ENCODE measurements at places on chromosomes 4 and X.

DNA sequence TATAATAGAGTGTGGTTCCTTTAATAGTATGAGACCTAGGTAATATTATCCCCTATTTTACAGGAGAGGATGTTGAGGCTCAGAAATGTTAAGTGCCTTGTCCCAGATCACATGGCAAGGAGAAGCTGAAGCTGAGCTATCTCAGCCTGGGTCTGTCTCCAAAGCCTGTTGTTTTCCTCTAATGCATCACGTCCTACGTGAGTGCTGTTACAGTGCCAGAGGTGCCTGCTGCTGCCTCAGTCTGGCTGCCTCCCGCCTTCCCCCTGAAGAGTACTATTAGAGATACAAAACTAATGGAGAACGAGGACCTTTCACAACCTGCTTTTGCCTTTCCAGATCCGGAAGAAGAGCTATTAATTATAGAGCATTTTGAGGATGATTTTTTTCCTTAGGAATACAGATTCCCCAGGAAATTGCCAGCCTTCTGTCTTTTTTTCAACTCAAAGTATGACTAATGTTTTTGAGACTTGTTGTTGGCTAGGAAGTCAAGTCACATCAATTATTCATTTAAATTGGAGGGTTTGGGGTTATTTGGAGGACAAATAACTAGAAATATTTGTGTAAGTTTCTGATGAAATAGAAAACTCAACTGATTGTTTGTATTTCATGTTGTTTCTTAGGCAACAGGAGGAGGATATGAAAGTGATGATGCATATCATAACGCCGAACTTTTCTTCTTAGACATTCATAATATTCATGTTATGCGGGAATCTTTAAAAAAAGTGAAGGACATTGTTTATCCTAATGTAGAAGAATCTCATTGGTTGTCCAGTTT is 43.9 kb upstream of the MTMR1 start:
- DNase-seq = no peak

- no peak for DNase-seq
Observed at GRCh38 chr4:8404791-8405515, 35.6 kb downstream of the ACOX3 start.

DNA sequence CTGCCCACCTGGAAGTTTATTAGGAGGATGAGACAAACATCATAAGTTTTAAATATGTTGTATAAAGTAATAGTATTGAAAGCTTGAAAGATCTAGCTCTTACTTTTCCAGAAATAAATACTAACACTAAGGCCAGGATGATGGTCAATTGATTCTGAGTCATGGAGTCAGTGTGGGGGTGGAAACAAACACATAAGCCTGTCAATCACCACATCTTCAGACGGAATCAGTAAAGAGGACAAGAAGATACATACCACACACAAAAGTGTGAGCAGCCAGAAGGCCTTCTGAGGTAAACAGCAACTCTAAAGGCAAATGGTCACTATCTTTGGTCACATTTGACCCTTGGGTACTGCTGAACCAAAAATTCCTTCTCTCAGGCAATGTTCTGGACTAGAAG is 365.0 kb upstream of the RASGEF1B start:
- DNase-seq = no peak

GRCh38 chr4:52052475-52052780 is 1.3 kb downstream of the SPATA18 start:
- DNase-seq = no peak

- DNase-seq = no peak
Observed at GRCh38 chr4:184479516-184479950, 5.2 kb upstream of the IRF2 start.

DNA sequence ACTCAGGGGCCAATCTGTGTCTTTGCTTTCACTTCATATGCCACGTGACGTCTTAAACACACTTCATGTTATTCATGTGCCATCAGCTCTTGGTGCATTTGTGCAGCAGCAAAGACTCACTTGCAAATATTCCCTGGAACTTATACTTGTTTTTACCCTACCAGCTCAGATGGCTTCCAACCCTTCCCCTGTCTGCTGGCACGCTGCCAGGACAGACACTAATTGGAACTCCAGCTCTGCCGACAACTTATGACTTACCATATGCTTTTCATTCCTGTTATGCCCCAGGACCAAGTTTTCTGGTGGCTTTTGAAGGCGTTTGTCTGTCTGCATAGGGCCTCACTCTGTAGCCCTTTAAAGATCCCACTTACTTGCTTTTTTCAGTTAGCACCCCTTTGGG is 261.7 kb upstream of the GNPDA2 start:
- DNase-seq = no peak

DNA sequence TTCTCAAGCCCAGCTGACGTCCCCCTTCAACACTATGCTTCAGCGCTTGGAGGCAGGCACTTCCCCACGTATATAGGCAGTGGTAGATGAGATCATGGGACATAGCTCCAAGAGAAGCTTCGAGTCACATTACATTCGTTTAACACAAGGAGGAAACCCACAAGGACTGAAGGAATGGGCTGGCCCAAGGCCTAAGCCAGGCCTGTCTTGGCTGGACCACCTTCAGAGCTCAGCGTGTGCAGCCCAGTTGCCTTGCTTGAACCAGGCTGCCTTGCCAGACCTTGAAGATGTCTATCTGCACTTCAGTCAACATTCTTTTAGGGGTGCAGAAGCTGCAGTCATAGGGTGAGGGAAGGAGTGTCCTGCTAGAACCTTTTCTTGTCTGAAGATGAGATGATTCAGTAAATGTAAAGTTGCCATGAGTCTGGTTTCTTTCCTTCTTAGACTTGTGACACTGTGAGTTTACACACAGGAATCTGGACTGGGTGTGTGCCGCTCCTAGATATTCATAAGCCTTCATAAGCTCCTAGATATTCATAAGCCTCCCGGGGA is 144.1 kb upstream of the RBPJ start:
- DNase-seq = no peak

- DNase-seq = peak; percentile 68
Observed at GRCh38 chr4:110193822-110194761, 4.3 kb downstream of the ELOVL6 start.

DNA sequence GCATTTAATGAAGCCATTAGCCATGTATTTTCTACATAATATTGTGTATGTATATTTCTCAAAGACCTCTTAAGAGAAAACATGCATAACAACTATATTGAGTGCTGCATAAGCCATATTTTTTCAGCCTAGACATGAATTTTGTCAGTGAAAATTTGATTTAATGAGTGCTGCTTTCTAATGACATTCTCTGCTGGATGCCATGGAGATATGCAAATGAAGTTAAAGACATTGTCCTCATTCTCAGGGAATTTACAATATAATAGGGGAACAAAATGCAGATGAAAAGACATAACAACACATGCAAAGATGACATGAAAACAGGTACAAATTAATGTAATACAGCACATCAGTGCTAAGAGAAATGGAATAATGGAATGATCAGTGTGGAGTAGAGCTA is 118.7 kb downstream of the ATOH1 start:
- no peak for DNase-seq

DNA sequence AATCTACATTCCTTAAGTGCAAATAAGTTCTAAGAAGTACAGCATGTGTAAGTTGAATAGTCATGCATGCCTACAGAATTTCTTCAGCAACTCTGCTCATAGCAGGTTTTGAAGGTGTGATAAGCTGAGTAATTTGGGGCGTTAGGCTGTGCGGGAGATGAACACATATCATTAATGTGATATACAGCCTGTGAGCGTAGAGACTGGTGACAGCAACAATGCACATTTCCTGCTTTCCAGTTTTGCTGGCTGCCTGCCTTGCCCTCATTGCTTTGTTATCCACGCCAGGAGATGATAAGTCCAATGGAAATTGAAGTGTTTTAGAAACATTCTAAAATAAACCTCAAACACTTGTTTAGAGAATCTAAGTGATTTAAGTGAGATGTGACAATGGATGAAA is 1709.4 kb downstream of the ARAP2 start:
- DNase-seq = no peak

DNA sequence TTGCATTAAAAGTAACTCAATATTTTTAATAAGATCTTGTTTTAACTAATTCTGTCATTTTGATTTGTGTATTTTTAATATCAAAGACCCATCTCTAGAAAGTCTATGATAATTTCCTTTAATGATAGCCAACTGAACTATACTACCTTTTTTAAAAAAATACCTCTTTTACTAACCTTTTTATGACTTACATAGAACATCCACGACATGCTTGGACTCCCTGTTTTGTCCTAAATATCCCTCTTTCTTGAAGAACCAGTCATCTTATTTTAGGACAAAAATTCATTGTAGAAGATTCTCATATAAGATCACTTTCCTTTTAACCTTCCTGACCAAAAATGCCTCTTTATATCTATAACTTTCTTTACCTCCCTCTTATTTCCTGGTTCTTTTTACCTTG is 76.8 kb upstream of the GC start:
- no peak for DNase-seq

DNA sequence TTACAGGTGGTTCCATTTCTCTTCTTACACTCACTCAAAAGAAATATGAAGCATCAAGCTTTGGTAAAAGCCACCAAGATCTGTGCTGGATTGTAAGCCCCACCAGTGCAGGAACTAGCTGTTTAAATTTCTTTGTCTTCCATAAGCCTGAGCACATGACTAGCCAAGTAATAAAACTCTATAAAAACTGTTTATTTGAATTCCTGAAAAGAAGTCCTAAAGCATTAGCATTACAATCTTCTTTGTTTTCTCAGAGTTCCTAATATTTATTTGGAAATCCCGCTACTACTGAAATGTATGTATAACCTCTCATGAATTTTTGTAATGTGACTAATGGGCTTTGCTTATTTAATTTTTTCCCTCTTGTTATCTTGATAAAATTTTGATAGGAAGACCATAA is 65.9 kb downstream of the IQCM start:
- DNase-seq = no peak

DNA sequence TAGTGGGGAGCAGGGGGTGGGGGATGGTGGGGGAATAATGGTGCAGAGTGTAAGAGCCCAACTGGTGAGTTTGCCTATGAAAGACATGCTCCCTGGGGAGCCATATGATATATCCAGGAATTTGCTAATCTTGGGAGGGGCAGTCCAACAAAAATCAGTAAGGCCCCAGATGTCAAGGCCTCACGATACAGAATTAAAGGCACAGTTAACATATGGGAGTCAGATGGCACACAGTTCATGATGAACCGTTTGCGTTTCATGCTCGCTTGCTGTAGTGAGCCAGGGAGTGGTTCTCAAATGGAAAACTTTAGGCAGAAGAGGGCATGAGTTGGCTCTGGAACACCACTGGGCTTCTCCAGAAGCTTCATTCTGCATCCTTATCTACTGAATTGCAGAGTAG is 33.9 kb upstream of the VCX2 start:
- DNase-seq = no peak

DNA sequence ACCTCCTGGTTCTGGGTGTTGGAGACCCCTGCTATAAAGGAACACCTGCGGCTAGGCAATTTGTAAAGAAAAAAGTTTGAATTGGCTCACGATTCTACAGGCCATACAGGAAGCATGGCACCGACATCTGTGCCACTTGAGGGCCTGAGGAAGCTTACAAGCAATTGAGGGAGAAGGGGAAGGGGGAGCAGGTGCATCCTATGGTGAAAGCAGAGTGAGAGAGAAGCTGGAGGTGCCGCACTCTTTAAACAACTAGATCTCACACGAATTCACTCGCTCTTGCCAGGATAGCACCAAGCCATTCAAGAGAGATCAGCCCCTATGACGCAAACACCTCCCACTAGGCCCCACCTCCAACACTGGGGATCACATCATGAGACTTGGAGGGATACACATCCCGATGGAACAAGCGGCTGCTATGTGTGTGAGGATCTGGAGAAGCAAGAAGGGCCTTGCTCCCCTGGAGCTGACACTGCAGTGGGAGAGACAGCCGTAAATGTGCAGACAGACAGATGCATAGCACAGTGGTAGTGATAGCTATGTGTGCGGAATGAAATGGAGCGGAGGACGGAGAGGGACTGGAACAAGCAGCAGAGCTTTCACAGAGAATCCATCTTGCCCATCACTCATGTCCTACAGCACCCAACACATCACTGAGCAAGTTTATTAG is 60.7 kb upstream of the HELT start:
- DNase-seq = no peak

DNA sequence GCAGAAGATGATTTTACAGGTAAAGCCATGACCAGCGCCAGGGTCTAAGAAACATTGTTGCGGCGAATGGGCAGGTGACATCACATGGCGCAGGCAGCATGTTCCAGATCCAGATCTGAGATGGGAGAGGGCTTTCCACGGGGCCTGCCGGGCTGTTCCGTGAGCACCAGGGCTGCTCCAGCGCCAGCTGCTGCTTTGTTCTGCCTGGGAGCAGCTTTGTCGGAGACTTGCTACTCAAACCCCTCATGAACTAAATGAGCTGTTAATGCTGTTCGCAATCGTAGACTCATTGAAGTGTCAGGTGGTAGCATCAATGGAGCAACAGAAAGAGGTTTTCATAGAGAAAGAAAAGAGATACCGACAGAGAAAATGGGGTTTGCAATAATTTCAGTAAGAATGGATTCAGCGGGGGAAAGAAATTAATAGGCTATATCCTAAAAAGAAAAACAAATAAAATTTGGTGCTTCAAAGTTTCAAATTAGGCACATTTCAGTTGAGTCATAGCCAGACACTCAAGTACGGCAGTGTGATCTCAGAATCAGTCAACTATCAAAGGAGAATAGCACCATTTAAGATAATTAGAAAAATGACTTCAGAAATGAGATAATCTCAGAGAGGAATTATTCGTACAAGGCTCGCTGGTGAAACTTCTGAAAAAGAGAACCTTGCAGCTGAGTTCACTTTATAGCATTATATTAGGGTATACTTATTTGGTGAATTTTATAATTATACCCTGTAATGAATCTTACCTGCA is 23.9 kb downstream of the SORBS2 start:
- DNase-seq = no peak

DNA sequence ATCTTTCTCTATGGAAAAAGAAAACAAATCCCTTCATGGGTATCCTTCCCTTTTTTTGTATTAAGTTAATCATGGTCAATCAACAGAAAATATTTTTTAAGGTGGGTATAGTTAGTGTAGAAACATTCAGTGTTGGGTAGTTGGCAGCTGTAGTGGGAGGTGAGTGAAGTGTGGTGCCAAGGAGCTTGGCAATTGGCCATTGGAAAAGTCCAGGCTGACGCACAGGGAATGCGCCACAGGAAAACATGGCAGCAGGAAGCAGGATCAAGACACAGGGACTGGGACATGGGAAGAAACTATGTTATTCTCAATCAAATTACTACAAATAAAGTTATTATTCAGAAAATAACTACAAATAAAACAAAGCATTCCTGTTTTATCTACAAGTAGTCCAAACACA is 20.0 kb downstream of the PALLD start:
- DNase-seq = no peak

GRCh38 chr4:74934016-74934831 is 1.3 kb downstream of the PARM1 start:
- no peak for DNase-seq

- DNase-seq = no peak
Observed at GRCh38 chr4:153780876-153781275, 8.0 kb downstream of the SFRP2 start.

Data from activated CD4-positive, alpha-beta T cell treated with anti-CD3 and anti-CD28 coated beads, Interleukin-2, amount 50 U/mL, for 1 hour (primary cell).